ENCODE measurements at places on chromosomes 7 and 10.

DNA sequence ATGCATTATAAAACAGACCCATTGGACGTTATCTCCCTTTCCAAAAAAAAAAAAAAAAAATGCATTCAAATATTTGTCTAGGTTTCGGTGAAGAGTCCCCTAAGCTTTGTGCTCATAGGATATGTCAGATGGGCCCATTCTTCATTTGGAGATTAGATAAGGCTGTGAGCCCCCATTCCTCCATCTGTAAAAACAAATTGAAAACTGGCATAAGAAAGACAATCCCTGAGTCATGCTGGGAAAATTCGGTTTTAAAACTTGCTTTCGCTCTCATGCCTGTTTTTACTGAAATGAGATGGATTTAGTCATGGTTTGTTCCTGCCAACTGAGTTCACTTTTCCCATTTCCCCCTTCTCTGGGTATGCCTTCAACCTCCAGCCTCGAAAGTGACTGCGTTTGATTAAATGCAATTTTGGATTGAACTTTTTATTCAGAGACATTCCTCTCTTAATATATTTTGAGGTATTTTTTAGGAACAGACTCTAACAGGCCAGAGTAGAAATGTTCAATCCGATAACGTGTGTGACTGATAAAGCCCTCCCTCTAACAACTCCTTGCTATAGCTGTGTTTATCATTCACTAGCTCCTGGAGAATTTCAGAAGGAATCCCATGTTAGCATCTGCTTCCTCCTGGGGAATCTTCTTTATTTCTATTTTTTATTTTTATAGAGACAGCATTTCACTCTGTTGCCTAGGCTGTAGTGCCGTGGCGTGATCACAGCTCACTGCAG, 190.9 kb upstream of the LYZL2 start:
- no peak for DNase-seq

- DNase-seq = peak; percentile 12
These were observed 97.7 kb upstream of the RET start for GRCh38 chr10:42979181-42979580.

DNA sequence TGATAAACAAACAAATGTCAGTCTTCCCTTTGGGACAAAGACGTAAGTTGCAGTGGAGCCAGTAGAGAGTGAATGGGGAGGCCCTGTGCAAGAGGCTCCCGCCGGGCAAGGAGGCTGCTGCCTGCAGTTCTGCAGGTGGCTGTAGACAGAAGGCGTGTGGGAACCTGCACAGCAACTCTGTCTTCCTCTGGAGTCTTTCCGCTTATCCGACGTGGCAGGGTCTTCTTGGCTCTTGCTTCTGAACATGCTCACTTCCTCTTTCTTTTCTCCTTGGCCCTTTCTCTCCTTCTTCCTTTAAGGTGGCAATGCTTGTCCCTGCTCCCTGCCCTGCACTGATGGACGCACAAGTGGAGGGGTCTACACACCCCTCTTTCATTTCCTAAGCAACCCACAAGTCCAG, 122.5 kb downstream of the HIPK2 start:
- DNase-seq = no peak

DNA sequence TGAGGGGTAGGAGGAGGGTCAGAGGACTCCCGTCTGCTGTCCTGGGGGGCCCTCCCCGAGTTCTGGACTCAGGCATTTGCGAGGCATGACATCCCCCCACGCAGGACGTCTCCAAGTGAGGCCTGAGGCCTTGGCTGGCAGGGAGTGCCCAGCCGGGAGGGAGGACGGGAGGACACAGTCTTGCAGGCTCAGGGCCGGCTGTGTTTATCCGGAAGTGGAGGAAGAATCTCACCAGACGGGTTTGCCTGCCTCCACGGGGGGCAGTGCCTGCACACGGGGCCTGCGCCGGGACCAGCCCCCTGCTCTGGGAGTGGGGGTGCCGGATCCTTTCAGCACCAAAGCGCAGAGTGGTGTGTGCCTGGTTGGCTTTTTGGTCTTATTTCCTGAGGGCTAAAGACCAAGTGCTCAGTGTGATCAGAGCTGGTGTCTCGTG, 10.9 kb downstream of the PWWP2B start:
- DNase-seq = no peak

DNA sequence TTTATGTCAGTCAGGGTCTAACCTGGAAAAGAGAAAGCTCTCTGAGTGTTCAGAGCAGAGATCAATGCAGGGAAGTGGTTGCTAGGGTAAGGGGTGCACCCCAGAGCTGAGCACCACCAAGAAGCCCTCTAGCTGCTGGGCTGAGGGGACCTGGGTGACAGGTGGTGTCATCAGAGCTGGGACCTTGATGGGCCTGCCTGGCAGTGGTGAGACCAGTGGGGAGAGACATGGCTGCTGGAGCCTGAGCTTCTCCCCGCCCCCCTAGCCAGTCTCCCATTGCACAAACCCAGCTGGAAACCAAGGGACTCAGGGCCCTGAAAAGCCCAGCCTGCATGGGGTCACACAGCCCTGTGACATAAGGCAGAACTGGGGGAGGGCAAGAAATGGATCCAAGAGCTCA, 49.1 kb upstream of the OSBPL3 start:
- no peak for DNase-seq

GRCh38 chr10:80252296-80252887, 37.1 kb downstream of the MAT1A start:
- no peak for DNase-seq

DNA sequence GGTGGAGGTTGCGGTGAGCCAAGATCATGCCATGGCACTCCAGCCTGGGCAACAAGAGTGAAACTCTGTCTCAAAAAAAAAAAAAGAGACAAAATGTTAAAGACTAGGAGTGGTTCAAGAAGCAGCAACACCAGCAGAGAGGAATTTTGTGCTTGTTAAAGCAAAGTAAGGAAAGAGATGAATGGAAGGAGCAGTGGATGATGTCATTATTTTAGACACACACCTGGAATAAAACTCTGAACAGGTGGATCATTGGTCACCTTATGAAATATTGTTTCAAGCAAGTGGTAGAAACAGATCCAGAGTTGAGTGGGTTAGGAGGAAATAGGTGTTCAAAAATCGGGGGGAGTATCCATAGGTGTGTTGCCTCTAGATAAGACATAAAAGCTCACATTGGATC, 129.7 kb upstream of the FRMD4A start:
- DNase-seq = no peak

GRCh38 chr10:74936577-74937265, 110.3 kb downstream of the KAT6B start:
- no peak for DNase-seq

All from glutamatergic neuron (in vitro differentiated cells).